CD4-positive, alpha-beta T cell treated with Interleukin-6 for 4 hours (primary cell): ENCODE measurements at places on chromosomes 1 and 21.

DNA sequence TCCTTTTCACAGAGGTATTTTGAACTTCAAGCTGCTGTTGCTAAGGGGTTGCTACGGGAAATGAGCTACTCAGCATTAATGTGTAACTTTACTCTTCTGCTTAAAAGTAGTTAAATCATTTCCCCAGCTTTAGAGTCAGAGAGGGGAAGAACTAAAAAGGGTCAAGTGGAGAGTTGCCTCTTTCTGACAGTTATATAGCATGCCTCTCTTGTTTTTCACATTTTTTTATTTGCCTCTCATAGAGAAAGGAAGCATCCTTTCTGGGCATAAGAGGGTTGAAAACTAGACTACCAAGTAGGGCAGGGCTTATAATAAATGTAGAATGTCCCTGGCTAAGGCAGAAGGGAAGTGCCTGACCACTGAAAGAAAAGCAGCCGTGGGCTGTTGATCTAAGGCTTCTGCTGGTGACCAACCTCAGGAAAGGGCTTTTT, 10.1 kb upstream of the ELAVL4 start:
- DNase-seq = no peak

- no peak for DNase-seq
Measured at GRCh38 chr1:2823921-2824610, 22.6 kb upstream of the TTC34 start.

DNA sequence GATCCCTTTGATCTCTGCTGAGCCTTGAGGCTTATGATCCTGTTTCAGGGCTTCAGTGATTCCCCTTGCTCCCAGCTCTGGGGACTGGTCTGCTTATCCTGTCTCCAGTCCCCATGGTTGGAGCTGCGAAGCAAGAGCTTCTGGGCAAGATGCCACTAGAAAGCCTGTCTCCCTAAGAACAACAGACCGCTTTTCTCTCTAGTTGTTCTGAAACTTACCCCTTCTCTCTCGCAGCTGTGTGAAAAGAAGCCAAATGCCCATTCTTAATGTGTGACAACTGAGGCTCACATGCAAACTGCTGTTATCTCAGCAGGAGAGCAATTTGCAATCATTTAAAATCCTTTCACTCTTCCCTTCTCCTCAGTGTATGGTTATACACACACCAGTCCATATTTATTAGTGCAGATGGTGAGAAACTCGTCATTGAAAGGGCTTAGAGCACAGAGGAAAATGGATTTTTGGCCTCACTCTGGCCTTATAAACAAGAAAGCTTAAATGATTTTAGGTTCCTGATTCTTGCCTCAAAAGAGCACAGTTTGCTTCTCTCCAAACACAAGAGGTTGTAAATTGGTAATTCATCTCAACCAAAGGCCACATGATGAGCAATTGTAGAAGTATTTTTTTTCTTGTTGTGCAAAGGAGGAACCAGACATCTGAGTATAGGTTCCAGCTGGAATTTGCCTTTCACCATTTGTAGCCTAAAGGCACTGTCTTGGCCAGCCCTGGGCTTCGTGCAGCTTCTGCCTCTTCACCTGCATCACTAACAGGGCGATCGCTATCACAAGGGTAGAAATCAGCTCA, 179.2 kb upstream of the LMO4 start:
- no peak for DNase-seq

DNA sequence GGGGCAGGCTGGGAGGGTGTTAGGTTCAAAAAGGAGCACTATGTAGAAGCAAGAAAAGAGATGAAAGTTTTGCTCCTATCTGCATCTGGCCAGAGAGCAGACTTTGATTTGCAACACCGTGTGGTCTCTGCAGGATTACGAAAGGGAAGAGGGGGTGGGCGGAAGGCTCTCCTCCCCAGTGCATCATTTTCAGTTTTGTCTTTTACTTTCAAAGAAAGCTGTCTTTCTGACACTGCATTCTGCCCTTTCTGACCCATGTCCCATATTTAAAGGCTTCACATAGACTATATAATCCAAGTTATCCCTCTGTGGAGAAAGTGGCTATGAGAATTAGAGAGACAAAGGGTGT, 126.5 kb downstream of the RHOU start:
- no peak for DNase-seq

DNA sequence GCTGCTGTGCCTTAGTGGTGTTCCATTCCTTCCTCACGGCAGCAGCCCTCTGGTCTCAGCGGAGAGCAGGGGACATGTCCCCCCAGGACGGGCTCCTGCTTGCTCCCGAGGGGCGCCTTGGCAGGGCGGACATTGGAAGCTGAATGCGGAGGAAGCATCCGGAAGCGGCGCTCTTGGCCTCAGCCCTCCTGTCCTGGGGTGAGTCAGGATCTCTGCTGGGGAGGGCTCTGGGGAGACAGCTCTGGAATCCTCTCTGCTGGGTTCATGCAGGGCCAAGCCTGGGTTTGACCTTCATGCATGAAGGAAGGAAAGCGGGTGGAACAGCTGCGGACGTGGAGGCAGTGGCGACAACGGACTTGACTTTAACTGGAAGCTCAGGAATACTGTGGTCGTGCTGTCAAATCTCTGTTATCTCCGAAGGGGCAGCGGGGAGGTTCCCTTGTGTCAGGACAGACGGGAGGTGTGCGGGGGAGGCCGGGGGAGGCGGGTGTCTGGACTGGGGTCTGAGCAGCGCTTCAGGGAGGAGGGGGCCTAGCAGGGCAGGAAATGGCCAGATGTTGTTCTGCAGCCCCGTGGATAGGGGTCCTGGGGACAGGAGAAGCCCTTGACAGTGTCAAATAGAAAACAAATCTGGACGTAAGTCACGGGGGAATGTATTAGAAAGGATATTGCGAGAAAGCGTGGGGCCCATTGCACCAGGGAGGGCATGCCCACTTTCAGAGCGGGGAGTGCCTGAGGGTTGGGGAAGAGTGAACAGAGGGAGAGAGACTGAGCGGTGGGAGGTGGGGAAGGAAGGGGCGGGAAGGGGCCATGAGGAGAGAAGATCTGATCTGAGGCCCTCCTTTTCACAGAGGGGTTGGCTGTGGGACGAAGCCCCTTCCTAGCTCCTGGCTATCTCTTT, 26.6 kb downstream of the CRYAA start:
- no peak for DNase-seq

DNA sequence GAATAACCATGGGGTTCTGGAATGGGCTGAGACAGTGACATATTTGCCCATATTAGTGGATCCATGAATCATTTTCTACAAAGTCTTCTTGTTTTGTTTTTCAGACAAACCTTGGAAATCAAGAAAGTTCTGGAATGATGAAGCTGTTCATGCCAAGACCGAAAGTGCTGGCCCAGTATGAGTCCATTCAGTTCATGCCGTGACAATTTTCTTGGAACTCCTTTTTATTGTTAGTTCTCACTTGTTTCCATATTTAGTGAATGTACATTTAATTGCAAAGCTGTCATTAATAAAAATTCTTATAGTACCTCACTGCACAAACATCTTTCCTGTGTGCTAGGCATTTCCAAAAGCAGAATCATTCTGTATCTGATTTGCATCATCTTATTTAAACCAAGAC, 100.6 kb upstream of the KCNJ15 start:
- DNase-seq = no peak

- no peak for DNase-seq
Measured at GRCh38 chr1:62621907-62622306, 24.6 kb downstream of the ANGPTL3 start.

DNA sequence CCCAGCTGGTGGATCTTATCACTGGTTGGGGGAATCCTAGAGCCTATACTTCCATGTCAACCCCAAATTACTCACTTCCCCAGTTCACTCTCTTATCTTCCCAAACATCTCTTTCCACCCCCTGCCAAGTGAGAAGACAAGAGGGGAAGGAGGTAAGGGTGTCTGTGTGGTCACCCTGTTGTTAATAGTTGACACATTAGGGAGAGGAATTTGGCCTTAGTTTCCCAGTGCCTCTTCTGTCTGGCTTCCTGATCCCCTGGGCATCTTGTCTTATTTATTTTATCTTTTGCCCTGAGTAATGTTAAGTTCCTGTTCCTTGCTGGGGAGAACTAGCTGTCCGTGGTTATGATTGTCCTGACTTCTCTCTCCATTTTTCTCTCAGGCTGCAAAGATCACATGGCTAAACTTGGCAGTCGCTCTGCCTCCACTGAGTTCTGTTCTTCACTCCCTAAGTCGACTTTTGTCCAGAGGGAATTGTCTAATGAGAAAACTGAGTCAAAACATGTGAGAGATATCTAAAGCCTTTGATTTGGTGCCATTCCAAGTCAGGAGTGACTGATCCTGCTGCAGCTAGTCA, 157.1 kb upstream of the SYT6 start:
- no peak for DNase-seq

- no peak for DNase-seq
Measured at GRCh38 chr1:170321113-170321512, 175.4 kb downstream of the NTMT2 start.

GRCh38 chr1:37825506-37825905, 17.5 kb upstream of the YRDC start:
- no peak for DNase-seq

GRCh38 chr1:82625537-82625936, 824.8 kb downstream of the ADGRL2 start:
- DNase-seq = no peak

GRCh38 chr1:83692524-83693381, 306.2 kb downstream of the TTLL7 start:
- peak; percentile 44 for DNase-seq

DNA sequence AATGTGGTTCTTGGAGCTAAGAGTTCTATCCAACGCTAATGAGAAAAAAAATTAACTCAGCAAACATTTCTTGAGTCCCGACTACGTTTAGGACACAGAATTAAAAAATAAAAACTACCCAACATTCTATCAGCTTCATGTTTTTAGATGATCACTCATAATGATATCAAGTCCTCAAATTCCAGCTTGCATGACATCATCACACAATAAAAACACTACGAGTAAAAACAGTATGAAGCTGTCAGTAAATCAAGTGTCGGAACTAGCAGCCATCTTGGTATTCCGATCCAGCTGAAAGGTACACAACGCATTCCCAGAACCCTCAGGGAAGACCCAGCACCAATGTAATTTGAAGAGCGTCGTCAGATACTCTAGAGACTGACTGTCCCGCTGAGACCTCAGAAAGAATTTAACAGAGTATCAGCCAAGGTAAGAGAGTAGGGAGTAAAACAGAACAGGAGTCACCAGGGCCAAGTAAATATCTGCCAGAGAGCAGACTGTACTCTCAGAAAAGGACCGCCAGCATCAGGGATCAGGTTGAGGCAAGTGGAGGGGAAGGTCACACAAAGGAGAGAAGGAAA, 57.0 kb downstream of the NRIP1 start:
- DNase-seq = no peak

DNA sequence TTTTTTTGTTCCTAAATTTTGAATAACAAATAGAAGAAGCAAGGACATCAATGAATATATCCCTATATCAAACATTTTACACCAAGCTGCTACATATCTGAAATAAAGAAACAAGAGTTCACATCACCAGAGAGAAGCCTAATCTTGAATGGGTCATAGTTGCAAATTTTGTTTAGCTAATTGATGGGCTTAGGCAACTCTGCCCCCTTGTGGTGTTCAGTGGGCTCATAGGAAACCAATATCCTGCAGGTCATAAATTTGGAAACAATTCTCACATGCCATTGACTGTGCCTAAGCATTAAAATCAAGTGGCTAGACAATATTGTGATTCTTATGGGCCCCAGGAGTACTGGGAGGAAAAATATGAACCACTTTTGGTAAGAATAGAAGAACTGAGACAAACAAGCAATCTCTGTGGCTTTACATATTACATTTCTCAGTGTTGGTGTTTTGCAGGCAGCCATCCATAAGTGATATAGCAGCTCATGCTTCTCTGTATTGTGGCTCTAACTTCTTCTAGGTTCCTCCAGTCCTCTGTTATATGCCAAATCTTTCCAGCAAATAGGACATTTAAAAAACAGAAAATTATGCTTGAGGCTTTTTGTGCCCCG, 1262.8 kb upstream of the PRMT6 start:
- no peak for DNase-seq

GRCh38 chr1:9599741-9600140, 11.0 kb downstream of the TMEM201 start:
- DNase-seq = no peak

GRCh38 chr1:218377143-218377660, 32.1 kb downstream of the TGFB2 start:
- DNase-seq = peak; percentile 36

DNA sequence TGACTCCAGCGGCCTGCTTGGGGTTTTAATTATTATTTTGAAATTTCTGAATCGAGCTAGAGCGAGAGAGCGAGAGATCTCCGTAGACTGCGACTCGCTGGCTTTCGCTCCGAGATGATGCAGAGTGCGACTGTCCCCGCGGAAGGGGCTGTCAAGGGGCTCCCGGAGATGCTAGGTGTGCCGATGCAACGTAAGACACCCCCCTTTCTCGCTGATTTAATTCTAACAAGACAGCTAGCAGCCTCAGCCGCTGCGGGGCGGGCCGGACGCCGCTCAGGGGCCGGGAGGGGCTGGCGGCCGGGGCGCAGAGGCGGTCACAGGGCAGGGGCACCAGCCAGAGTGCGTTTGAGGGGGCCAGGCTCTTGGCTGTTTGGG, 339 bp downstream of the LHX4 start:
- DNase-seq = no peak

DNA sequence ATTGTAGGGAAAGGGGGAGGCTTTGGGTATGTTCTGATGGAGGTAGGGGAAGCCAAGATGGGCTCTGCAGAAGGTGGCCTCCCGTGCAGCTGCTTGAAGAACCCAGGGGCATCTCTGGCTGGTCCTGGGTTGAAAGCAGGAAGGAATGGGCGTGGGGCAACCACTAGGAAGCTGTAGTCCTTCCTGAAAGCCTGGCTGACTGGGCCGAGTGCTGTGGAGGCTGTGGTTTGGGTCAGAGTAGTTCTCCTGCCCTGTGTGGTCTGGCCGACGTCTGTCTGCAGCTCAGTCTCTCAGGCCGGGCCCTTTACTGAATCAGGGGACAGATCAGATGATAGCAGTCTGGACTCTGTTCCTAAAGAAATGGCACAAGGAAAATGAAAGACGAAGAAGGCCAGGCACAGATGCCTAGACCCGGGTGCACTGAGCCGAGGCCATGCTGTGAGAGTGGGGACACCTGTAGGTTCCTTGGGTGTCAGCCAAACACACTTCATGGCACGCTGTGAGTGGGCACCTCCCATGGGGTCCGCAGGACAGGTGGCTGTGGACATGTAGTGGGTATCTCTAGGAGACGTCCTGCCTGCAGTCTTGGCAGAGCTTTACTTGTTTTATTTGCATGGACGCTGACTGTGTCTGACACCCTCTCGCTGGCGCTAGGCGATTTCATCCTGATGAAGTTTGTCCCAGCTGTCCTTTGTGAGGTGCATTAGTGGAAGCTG, 87.0 kb downstream of the POFUT2 start:
- DNase-seq = no peak

DNA sequence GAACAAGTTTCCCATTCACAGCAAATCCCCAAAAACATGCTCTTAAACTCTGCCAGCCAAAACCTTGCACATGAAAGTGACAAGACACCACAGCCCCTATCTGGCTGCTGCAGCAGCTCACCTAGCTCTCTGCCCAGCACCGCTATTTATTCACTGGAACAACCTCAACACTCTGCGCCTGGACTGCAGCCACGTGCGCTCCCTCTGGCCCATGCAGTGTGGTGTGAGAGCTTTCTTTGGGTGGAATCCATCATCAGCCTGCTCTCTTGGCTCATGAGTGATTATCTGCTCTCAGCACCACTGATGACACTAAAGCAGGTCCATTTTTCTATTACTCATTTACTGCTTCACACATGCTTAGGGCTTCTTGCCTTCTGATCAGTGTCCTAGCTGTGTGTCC, 11.4 kb downstream of the KCNJ6 start:
- no peak for DNase-seq

- DNase-seq = no peak
Measured at GRCh38 chr1:75471252-75471651, 139.7 kb downstream of the SLC44A5 start.

GRCh38 chr21:17981060-17981740, 162.0 kb upstream of the C21orf91 start:
- no peak for DNase-seq

- DNase-seq = no peak
Measured at GRCh38 chr1:171884475-171884874, 43.2 kb downstream of the DNM3 start.
